ENCODE measurements at places on chromosomes 11 and 22.

DNA sequence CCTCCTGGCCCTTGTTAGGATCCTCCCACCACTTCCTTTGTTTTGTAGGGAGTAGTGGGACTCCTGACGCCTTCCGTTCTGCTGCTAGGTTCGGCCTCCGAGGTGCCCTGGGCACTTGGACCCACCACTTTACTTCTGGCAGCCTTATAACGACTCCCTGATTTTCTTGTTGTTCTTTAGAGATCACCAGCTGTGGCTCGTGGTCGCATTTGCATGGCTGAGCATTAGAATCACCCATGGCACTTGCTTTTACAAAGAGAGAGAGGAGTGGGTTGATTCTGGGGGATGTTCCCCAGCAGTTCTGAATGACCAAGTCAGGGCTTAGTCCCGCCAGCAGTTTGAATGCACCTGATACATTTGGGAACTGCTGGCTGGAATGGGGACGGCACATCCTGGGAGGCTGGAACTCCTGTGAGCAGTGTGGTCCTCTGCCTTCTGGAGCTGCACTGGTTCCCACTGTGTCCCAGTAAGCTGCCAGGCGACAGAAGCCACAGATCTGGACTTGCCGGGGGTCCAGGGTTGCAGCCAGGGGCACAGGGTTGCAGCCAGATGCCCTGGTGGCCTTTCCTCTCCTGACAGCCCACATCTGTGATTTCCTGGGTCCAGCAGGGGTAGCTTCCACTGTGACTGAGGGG, 4.1 kb downstream of the TUB start:
- DNase-seq: no peak

DNA sequence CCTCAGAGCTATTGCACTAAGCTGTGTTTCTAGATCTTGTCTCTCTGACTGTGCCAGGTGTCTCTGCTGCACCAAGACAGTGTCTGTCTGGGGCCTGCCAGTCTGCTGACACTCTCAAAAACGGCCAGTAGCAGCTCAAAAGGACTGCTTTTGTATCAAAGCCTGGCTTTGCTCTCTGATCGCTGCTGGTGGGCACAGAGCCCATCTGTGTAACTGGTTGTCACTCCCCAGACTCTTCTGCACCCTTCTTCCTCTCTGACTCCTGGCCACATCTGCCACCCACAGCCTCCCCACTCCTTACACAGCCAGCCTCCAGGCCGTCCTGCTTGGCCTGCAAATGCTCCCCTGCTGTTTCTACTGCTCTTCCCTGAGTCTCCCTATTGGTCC, 26.5 kb downstream of the MED15 start:
- no peak for DNase-seq

DNA sequence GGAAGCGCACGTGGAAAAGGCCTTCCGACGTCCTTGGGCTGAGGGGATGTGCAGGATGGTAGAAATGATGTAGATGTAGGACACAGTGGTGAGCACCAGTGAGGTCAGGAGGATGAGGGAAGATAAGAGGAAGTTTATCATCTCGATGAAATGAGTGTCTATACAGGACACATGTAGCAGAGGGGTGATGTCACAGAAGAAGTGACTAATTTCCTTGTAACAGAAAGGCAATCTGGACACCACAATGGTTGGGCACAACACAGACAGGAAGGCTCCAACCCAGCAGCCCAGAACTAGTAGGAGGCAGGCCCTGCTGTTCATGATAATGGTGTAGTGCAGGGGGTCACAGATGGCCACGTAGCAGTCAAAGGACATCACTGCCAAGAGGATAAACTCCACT, 35.0 kb upstream of the OR6M1 start:
- DNase-seq: no peak

DNA sequence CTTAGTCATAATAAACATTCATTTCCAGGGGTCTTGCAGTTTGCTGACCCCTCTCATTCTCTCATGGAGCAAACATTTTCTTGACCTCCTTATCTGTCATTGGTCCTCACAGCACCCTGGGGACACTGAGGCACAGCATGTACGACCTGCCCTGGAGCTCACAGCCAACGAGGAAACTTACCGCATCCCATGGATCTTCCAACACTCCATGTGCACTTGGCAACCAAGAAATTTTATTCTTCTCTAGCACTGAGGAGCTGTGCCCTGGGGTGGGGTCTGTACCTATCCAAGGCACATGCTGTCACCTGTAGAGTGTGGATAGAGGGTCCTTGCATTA, 69.4 kb upstream of the IGLL5 start:
- DNase-seq: no peak

DNA sequence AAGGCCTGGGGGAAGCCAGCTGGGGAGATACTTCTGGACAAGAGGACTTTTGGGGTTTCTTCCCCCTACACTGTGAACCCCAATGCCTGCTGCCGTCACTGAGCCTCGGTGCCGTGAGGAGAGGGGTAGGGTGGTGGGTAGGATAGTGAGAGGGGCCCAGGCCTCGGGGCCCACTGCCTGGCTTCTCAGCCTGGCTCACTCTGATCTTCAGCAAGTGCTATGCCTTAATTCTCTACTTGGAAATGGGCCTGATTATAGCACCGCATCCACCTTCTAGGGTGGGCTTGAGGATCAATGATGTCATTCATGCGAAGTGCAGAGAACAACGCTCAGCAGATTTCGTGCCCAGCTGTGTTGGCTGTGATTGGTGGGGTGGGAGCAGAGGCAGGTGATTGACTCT, 76.7 kb upstream of the NECTIN1 start:
- DNase-seq: no peak

DNA sequence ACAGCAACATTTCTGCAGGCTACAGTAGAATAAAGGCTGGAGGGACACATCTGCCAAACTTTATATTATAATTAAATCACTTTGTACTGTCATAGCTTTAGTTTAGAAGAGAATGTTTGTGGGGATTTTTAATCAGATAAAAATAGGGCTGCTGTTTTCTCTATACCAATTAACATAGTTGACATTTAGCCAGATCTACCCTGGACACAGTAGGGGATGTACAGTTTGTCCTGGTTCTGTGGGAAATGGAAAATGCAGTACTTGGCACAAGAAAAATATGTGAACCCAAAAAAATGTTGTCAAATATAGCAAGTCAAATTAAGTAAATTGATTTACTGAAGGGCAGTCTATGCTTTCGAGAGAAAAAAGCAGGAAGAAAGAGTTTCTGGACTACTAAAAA, 20.8 kb upstream of the PICALM start:
- DNase-seq: peak; percentile 55

GRCh38 chr11:92841719-92842118, 127.7 kb upstream of the MTNR1B start:
- no peak for DNase-seq

Measured in AG20443 (cell line).